ENCODE measurements at places on chromosomes 7 and 10.

DNA sequence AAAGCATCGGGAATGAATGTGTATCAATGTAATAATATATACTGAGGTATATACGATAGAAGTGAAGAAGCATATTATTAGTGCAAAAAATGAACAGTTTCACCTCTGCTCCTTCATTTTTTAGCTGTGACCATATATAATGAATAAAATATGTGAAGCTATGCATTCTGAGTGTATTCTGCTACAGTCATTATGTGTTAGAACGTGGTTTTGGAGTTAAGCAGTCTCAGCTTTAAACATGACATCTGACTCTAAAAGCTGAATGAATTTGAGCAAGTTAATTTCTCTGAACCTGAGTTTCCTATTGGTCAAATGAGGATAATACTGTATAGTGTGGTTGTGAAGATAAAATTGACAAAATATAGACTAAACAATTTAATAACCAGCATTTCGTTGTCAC lies 358.1 kb downstream of the SUGCT start:
- no peak for DNase-seq

DNA sequence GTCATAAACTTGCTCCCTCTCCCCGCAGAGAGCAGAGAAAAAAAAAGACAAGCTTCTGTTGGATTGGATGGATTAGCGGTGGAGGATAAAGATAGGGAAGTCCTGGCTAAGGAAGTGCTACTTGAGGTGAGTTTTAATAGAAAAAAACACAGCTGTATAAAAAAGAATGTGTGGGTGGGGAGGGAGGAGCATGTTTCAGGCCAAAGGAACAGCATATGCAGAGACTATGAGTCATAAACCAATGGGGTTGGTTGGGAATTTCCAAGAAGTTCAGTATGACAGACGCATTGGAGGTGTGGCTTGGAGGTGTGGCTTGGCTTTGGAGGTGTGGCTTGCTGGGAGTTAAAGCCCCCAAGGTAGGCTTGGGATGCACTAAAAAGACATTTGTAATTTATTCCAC lies 103.0 kb upstream of the LSM8 start:
- DNase-seq: no peak

DNA sequence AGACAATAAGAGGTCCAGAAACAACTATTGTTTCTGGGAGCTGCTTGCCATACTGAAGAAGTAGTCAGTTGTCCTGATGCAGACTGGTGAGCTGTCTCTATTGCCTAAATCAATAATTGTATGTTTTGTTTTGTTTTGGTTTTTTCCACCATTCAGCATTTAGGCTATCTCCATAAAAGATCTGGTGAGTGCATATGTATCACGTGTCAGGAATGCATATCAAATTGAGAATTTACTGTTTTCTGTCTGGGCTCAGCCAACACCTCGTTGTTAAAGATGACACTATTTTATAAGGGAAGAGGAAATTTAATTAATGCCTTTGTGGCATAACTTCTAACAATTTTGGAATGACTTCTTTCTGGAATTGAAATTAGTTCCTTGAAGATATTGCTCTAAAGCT lies 66.2 kb downstream of the SORCS1 start:
- DNase-seq: no peak

DNA sequence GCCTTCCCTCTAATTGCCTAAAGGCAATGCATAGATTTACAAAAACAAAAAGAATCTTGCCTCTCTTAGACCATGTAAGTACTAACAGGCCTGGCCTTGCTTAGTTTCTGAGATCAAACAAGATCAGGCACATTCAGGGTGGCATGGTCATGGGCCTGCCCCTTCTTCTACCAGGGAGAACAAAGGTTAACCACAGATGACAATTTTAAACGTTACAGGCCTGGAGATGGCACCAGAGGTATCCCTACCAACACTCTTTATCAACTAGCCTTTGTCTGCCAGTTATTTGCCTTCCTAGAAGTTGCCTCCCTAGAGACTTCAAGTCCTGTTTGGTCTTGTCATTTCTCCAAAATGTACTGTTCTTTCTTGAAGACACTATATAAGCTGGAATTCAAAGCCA lies 252.6 kb downstream of the DOCK4 start:
- DNase-seq: no peak

DNA sequence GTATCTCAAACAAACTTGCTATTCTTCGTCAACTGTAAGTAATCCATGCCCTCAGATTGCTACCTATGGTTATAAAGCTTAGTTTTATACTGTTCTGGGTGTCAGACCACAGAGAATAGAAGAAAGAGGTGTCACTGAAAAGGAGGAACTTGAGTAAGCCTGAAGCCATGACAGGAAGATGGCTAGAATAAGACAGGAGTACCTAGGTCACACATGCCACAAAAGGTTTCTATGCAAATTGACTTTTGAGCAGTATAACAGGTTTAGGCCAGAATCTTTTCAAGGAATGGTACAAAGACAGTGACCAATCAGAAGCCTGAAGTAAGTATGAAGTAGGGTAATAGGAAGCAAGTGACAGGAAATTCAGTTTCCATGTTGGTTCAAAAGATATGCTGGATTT lies 23.5 kb downstream of the FBXW4 start:
- no peak for DNase-seq

DNA sequence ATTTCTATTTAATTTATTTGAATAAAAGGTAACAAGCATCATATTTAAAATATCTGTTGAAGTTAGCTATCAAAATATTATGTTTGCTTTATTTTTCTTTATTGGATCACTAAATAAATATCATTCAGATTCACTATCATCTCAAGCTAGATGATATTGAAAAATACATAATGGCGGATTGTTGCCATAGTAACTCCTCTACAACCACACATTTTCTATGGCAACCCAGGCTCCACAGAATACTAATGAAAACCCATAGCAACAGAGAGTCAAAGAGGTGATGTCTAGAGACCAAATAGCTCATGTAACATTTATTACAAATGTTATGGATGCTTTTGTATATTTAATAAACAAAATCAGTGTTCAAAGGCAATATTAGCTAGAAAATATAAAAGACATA lies 148.9 kb upstream of the CDK1 start:
- DNase-seq: no peak

- DNase-seq: no peak
Observed at GRCh38 chr10:69172241-69172982, 7.6 kb upstream of the SUPV3L1 start.

GRCh38 chr7:65731562-65732035 lies 141.3 kb upstream of the VKORC1L1 start:
- no peak for DNase-seq

DNA sequence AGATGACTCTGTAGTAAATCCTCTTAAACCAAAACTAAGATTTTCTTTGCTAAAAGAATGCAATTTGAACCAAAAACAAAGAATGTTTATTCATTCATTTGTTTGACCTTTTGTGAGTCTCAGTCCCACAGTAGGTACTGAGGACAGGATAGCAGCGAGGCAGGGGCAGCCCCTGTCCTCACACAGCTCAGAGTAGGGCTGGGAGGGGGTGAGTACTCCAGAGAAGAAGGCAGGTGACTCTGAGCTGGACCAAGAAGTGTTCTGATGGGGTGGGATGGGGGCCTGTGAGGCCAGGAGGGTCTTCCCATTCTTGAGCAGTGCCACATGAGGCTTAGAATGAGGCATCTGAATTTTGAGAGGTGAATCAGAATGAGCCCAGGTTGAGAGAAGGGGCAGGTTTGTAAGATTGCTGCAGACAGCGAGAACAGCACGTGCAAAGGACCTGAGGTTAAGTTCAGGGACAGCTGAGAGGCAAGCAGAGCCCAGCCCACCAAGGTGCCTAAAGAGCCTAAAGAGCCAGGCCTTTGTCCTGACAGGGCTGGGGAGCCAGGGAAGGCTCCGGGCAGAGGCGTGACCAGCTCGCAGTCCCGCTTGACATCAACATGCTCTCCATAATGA lies 56.9 kb upstream of the CHST15 start:
- DNase-seq: no peak

GRCh38 chr7:86664486-86664885 lies 20.8 kb downstream of the GRM3 start:
- DNase-seq: no peak

- no peak for DNase-seq
Observed at GRCh38 chr10:85510682-85511081, 855.9 kb downstream of the GRID1 start.

- no peak for DNase-seq
Observed at GRCh38 chr7:88224601-88225275, 4.9 kb upstream of the SRI start.

GRCh38 chr7:144004703-144005102 lies 4.6 kb downstream of the OR6B1 start:
- DNase-seq: no peak

DNA sequence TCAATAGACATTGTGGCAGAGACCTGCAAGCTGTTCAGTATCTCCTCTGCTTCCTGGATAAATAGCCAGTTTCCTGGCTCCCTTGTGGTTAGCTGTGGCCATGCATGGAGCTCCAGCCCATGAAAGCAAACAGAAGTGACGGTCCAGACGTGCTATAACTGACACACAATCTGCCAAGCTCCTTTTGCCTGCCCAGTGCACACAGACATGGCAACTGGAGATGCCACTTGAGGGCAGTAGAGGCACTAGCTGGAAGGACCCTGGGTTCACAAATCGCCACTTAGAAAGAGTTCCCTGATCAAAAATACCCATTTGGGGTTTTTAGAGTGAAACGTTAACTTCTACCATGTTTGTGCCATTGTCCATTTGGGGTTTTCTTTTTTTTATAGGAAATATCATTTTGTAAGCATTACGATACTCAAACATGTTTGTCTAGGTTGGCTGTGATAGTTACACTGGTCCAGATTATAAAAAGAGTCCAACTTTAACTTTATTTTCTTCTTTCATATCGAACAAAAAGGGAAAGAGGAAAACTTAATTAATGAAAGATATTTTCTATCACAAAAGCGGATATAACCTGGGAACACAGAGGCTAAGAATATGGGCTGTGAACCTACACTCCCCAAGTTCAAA lies 31.3 kb downstream of the KIN start:
- DNase-seq: no peak

DNA sequence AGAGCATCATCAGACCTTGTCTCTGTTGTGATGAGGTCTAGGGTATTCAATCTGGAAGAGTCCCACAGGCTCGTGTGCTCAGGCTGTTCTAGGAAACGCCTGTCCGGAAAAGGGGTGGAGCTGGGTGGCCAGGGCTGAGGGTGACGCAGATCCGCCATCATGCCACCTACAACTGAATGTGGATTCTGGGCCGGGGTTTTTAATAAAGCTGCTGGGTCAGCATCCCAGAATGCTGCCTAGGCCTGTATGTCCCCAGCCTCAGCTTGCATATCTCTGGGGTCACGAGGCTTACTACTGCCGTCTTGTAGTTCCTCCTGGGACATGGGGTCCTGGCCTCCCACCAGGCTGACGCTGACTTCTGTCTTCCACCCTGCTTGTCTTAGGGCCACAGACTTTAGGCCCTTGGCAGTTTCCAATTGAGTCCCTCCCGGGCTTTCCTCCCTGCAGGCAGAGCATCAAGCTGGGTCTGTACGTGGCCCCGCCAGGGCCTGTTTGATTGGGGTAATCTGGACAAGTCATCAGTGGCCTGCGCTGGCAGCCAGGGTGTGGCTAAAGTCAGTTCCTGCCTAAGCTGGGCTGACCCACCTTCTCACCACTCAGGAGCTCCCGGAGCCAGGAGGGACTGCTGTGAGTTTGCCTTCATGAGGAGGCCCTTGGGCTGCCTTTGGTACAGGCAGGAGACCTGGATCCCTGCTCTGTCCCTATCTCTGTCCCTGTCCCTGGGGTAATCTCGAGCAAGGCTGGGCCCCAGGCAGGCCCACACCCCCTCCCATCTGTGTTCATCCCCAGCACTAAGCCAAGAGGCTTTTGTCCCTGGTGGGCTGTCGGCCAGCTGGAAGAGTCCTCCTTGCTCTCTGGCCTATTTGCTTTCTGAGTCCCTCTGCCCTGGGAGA lies 79.9 kb downstream of the ZMIZ1 start:
- no peak for DNase-seq

DNA sequence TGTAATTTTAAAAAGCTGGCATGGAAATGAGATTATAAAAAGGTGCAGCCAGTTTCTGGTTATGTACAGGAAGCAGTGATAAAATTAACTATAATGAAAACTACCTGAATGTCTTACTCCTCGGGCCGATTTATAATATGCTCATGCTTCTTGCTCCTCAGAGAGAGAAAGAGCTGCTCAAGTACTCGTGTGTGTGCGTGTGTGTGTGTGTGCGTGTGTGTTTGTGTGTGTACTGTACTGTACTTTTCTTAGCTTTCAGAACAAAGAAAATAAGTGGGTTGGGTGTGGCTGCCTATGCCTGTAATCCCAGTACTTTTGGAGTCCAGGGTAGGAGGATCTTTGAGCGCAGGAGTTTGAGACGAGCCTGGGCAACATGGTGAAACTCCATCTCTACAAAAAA lies 96.6 kb upstream of the NMT2 start:
- DNase-seq: no peak

DNA sequence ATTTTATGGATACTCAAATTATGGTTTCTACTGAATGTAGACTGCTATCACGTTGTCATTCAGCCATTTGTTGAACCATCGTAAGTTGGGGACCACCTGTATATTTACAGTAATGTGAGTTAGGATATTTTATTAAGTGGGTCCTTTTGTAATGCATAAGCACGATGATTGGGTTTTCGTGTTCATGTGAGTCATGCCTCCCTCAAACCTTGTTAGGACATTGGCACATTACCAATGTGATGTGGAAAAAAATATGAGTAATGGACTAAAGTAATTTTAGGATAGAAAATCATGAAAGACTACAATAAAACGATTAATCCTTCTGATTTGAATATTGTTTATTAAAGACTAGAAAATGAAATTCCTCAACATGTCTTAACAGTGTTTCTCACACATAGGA lies 8.7 kb downstream of the SMC3 start:
- DNase-seq: no peak

DNA sequence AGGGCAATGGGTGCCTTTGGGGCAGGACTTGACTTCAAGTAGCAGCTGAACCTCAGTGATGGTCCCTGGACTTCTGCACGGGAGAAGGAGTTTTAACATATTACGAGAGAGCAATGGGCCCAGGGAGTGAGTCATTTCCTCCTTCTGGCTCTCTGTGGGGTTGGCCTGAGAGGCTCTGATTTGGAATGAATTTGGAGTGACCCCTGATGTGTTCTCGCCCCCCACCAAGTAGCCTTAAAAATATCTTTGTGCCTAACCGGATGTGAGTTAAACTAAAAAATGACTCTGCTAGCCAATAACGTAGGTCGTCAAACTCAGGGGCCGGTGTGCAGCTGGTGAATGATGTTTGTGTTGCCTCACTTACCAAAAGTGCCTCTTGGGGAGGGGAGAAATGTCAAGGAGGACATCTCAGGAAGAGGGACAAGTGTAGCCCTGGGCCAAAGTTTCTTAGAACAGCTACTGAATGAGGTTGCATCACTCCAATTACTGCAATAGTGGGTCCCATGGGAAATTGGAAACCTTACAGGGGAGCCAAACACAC lies 656.6 kb downstream of the INHBA start:
- no peak for DNase-seq

All from activated naive CD8-positive, alpha-beta T cell treated with anti-CD3 and anti-CD28 coated beads, Interleukin-2, amount 50 U/mL, for 16 hours (primary cell).